ENCODE measurements at places on chromosomes 1 and 21.

DNA sequence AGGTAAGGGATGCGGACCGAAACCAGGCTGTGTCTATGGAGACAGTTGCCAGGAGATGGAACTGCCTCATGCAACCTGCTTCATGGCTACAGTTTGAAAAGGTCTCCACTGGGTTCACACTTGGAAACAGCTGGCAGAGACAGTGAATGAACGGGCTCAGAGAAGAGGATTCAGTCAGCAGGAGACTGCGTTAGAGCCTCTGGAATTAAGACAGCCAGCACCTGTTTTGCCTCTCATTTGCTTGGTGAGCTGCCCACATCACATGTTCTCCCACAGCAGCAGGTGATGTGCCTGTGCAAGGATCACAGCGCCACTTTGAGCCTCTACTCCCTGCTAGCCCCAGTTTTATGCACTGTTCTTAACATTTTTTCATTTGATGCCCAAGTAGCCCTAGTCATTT is 321.0 kb downstream of the PLPP3 start:
- DNase-seq, result no peak

GRCh38 chr1:234008591-234008990 is 104.1 kb downstream of the SLC35F3 start:
- no peak for DNase-seq

DNA sequence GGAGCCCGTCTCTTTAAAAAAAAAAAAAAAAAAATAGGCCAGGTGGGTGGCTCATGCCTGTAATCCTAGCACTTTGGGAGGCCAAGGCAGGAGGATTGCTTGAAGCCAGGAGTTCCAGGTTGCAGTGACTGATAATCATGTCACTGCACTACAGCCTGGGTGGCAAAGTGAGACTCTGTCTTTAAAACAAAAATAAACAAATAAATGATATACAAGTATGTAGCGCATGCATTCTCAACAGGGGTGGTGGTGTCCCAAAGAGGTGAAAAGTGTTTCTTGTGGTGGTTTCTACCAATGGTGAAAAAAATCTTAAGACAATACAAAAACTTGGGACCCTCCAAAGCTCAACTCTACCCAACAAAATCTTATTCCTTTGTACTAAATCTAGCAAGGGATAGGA is 17.9 kb downstream of the CNN3 start:
- DNase-seq, result no peak

GRCh38 chr1:85314726-85315125 is 38.3 kb upstream of the BCL10 start:
- no peak for DNase-seq

DNA sequence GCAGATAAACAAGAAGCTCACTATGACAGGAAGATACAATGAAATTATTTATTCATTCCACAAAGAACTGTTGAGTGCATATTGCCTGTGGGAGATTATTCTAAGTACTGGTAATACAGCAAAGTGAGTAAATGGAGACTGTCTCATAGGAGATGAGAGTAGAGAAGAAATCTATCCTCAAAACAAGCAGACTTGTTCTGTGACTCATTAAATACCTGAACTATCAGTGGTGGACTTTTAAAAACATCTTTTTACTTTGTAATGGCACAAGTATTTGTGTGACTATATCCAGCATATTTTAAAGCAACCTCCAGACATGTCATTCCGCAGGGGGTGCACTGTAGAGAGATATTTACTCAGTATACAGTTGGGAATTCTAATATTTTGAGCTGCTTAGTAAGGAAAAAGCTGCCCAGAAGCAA is 259.2 kb downstream of the FMN2 start:
- no peak for DNase-seq

- no peak for DNase-seq
Observed at GRCh38 chr1:184223216-184223615, 163.6 kb upstream of the C1orf21 start.

- DNase-seq, result no peak
Observed at GRCh38 chr1:205492201-205492667, 12.2 kb upstream of the CDK18 start.

DNA sequence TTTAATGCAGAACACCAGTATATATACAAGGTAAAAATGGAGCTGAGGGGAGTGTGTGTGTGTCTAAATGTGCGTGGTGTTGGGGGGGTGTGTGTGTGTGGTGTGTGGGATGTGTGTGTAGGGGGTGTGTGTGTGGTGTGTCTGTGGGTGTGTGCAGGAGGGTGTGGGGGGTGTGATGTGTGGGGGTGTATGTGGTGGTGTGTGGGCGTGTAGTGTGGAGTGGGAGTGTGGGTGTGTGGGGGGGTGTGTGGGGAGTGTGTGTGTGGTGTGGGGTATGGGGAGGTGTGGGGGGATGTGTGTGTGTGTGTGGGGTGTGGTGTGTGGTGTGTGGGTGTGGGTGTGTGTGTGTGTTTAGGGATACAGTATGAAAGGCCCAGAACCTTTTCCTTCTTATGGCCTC is 202.3 kb upstream of the CACYBP start:
- DNase-seq, result no peak

GRCh38 chr1:219113261-219113660 is 60.4 kb upstream of the LYPLAL1 start:
- no peak for DNase-seq

GRCh38 chr1:12100071-12100470 is 37.0 kb downstream of the TNFRSF8 start:
- DNase-seq, result no peak

DNA sequence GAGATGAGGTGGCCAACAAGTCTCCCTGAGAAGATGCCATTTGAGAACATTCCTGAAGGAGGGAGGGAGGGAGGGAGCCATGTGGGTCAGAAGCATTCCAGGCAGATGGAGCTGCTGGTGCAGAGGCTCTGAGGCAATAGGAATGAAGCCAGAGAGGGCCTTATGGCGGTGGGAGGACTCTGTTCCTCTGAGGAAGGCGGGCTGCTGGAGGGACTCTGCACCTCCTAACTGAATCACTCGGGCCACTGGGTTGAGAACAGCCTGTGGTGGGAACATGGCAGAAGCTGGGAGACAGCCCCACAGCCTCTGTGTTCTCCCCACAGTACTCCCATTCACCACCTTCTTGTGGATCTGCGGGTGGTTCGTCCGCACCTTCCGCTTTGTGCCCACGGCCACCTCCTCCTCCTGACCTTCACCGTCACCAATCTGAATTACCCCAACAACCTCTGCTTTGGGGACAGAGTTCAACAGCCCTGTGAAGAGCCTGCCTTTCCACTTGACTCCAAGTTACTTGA is 2.4 kb upstream of the TMEM125 start:
- DNase-seq, result no peak

DNA sequence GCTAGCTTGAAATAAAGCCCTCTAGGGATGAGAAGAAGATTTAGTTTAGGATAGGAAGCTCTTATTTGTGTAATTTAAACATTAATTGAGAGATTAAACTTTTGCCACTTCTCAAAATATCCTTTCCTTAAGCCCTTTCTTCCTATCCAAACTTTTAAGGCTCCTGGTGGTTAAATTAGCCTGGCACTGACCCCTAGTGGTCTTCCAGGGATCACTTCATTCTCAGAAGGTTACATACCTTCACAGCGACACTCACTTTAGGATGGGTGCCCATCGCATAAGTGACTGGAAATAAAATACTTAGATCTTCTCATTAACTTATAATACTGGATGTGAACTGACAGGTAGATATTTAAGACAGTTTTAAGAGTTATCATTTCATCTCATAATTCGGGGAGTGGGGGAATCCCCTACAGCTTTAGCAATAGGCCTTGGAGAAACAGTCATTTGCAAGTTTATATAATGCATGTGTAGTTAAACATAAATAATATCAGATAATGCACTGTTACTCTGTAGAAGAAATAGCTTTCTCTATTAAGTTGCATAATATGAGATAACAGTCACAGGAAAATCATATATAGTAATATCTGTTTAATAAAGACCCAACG is 7.4 kb downstream of the LHX9 start:
- peak; percentile 58 for DNase-seq

- peak; percentile 64 for DNase-seq
Observed at GRCh38 chr1:160576390-160576789, 2.9 kb downstream of the CD84 start.

DNA sequence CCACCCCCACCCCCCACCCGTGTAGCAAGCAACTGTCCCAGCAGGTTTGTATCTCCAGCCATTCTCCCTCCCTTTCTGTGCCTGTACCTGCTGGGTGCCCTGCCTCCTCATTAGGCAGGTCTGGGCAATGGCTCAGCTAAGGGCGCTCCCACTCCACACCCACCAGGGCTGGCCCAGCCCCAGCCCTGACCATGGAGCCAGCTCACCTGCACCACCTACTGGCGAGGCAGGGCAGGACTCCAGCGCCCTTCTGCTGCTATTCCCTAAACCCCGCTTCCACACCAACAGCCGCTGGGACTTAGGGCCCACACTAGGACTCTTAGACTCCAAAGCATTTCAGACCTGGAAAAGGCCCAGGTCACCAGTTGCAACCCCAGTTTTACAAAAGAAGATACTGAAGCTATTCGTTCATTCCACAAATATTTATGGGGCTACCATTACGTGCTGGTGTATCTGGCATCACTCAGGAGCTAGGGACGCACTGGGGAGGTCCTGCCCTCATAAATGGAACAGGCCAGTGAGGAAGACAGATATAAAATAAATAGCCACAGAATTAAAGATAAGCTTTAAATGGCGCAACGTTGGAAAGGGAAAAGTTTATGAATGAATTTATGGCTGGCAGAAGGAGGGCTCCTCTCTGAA is 24.0 kb downstream of the PGLYRP3 start:
- peak; percentile 32 for DNase-seq
